T47D (cell line): ENCODE measurements at places on chromosomes 7 and 10.

- DNase-seq, result no peak
Observed at GRCh38 chr10:58373442-58373827, 11.8 kb upstream of the TFAM start.

GRCh38 chr10:11093771-11094736 is 76.4 kb downstream of the CELF2 start:
- no peak for DNase-seq

- DNase-seq, result no peak
Observed at GRCh38 chr7:13841284-13841683, 148.2 kb downstream of the ETV1 start.

DNA sequence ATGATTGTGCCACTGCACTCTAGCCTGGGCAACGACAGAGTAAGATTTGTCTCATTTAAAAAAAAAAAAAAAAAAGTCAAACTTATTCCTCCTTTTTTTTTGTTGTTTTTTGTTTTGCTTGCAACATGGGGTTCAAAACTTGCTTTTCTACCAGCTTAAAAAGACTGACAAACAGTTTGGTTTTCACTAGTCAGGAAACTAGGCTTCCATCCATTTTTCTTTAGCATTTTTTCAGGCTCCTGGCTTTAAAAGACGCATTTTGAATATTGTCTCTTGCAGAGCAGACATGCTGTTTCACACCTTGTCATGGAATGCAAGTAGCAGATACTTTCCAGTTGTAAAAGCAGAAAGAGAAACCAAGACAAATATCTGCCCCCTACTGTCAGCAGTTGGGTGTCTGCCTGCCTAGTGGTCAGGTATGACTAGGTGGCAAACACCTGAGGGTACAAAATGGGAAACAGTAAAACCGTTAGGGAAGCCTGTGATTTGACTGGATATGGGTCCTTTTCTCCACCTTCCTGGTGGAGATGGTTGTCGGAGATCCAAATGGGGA is 139.9 kb downstream of the CCDC71L start:
- no peak for DNase-seq

DNA sequence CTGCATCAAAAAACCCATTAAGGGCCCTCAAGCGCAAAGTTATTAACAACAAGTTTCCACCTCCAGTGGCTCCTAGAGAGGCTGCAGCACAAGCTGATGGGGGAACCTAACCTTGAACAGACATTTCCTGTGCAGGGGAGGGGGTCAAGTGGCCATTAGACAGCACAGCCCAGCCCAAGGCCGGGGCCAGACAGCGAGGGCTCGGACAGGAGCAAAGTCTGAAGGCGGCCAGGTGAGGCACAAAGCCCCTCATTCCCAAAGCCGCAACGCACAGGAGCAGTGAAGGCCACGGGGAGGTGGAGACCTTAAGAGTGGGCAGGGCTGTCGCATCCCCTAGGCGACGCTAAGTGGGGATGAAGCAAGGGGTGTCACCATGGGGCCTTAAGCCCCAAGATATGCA is 73.2 kb upstream of the ZNF746 start:
- no peak for DNase-seq

DNA sequence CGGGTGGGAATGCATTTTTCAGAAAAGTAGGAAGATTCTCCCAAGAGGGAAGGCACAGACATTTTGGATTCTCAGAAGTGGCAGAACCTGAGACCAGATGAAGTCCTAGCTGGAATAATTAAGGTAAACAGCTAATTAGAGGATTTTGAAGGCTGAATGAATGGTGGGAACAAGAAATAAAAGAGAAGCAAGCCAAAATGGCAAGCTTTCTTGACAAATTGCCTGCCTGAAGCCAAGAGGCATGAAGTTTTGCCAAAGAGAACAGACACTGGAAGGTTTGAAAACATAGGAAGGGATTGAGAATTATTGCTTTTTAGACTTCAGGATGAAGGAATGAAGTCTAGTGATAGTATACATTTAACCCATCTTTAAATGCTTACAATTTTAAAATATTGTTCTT is 115.0 kb upstream of the SEM1 start:
- no peak for DNase-seq

DNA sequence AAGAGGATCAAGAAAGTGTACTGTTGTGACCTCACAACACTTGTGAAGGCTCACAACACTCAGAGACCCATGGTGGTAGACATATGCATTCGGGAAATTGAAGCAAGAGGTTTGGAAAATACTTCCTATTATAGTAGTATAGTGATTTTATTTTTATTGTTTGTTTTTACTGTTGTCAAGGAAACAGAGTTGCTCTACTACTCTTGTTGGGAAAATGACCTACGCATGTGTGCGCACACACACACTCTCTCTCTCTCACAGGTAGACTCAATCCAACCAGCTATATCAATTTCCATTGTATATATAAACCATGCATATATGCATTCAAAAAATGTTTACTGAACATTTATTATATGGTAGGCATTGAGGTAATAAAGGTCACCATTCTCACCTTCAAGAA is 63.7 kb upstream of the PRR15 start:
- DNase-seq, result no peak

DNA sequence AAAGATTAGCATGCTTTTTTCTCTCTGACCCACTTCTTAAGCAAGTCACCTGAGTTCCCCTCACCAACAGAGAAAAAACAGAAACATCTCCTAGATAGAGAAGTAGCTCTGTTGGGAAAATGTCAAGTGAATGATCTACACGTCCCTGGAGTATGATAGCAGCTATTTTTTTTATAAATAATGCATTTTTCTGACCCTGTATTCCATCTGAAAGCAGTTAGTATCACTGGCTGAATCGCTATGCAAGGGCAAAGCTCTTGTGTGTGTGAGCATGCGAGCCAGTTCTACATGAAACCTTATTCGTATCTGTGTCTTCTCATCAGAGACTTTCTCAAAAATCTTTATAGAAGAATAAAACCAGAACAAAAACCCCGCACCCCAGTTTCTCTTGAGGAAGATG is 8.2 kb downstream of the ANKMY2 start:
- no peak for DNase-seq

DNA sequence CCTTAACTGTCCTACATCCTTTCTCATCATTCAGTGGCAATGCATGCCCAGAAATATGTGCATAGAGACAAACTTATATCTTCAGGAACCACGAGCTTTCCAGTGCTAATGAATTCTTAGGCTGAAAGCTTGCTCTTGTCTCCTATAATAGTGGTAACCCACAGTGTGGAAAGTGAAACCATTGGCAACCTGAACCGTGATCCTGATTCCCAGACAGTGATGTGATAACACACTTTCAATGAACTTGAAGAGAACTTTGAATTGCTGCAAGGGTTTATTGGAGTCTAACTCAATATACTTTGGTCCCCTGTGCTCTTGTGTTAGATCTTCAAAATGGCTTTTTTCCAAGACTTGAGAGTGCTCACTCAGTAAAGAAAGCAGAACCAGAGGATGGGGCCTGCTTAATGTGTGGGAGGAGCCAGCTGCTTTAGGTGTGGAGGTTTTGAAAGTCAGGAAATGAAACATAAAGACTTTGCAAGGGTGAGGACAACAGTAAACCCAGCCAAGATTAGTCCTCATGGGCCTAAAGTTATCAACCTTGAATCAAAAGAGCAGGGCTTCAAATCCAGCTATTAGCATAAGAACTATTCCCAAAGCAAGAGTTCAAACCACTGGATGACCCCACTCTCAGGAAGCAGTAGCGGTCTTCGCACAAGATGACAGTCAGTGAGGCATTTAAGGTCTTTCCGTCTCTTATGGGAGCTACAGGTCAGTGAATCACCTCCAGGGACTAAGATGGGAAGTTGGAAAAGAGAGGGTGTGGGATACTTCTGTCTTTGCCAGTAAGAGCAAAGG is 332.4 kb upstream of the NRP1 start:
- DNase-seq, result no peak

DNA sequence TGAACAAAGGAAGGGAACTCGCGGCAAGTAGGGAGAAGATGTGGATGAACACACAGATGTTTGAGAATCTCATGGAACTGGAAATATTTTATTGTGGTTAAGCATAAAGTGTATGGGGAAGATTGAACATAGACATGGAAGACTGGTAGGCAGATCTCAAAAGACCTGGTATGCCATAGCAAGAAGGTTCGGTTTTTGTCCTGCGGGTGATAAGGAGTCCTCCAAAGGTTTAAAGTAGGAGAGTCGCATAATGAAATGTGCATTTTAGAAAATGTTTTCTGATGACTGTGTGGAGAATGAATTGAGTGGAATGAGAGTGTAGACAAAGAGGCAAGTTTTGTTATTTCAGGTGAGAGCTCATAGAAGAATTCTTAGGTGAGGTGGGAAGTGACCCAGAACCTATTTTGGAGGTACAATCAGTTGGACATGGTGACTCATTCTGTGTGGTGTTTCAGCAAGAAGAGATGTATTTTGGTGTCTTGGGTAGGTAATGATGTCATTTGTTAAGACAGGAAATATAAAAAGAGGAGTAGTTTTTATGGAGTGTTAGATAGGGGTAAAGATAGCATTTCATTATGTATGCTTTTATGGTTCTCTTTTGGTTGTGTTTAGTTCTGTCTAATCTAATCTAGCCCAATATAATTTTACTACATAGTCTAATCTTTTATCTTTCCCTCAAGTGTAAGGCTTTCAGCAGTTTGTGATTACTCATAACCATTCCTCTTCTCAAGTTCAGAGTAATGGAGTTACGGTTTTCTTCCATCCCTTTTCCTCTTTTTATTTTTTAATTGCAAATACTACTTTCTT is 239.2 kb downstream of the EXOC4 start:
- DNase-seq, result no peak

DNA sequence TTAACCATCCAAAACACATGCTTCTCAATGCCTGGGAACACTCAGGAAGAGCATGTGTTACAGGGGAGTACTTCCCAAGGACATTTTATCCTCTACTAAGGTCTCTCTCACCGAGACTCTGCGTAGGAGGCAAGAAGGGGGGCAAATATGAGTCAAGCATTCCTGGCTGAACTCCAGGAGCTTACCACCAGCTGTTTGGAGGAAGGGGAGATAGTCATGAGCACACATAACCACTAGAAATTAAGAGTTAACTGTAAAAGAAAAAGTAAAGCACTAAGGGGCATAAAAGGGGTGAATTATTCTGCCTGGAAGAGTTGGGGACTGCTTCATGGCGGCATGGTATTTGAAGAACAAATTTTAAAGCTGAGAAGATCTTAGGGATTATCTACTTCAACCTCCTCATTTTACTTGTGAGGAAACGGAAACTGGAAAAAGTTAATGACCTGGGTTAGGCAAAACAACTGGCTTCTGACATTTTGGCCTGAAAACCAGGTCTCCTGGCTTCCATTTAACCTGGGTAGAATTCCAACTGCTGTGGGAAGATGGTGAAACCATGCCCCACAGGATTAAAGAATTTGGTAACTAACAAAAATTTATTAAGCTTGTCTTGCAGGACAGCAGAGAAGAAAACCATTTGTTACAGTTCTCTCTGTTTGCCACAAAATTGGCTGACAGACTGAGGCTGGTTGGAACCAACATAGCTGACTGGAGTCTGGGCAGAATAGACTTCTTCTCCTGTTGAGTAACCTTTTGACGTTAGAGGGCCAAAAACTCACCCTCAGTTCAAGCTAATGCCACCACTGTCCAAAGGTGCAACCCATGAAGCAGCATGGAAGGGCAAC is 85.5 kb downstream of the SLC25A13 start:
- no peak for DNase-seq

- DNase-seq, result no peak
Observed at GRCh38 chr7:116028787-116029186, 1.8 kb downstream of the TFEC start.

DNA sequence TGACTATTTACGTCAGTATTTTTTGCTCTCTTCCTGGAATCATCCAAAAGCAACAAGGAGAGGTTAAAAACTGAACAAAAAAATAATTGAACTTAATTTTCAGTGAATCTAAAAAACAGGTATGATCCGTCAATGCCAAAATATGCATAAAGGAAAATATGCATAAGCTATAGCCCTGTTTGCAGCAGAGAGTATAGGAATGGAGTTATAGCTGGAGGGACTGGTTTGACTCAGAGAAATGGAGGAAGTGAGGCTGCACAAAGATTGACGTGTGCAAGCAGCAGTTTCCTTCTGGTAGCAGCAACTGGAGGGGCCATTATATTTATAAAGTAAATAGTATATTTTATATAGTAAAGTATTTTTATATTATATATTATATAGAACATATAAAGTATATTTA is 37.1 kb downstream of the GNG11 start:
- DNase-seq, result no peak
